DND-41 (cell line): ENCODE measurements at places on chromosomes 3 and 15.

DNA sequence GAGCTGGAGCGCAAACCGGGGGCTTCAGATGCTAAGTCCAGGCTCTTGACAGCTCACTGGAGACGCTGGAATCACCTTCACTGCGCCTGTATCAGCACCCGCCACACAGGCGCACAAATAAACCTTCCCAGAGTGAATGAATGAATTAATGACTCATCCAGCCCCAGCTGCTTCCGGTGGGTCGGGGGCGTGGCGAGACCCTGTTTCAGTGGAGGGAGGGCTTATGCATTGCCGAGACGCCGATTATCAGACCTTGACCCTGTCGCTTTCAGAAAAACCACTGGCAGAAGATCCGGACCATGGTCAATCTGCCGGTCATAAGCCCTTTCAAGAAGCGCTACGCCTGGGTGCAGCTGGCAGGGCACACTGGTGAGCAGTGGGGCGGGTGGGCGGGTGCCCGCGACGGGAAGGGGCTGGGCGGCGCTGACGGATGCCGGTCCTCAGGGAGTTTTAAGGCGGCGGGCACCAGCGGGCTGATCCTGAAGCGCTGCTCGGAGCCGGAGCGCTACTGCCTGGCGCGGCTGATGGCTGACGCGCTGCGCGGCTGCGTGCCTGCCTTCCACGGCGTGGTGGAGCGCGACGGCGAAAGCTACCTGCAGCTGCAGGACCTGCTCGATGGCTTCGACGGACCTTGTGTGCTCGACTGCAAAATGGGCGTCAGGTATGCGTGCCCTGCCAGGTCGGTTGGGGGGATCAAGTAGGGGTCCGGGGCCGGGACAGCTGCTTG is 7.7 kb downstream of the ITPKA start:
- no peak for DNase-seq

DNA sequence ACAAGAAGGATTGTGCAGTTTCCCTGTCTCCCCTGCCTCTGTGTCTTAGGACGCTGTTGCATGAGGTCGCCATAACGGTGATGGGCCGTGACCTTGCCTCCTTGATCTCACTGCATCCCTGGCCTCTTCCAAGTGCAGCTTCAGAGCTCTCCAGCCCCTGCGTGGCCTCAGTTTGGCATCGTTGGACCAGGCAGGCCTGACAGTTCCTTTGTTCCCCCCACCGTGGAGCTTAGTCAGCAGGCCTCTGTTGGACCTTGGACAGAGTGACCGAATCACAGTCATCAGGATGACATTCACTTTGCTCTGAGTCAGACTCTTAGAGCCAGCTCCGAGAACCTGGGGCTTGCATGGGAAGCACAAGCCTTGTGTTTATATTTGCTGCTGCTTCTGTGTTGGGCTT is 139.4 kb downstream of the OPA1 start:
- DNase-seq = no peak

DNA sequence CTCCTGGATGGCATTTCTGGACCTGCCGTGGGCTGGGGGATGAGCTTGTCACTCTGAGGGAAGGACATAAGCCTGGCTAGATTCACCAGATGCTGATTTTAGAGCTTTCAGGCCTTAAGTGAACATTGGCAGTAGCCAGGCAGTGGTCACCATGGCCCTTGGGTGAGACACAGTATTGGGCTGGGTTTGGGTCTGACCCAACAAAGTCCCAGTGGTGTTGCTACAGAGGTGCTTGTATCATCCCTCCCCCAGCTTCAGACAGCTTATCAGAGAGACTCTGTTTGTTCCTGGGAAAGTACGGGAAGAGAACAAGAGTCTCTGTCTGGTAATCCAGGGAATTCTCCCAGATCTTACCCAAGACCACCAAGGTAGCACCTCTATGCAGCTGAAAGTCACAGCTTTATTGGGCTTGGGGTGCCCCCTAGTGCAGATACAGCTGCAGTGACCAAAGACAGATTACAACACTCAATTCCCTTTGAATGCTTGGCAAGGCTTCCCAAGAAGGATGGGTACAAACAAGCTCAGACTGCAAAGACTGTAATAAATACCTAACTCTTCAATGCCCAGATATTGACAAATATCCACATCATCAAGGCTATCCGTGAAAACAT is 9.8 kb upstream of the RUVBL1 start:
- DNase-seq = peak; percentile 56

- DNase-seq = no peak
Measured at GRCh38 chr3:188697127-188697526, 474.6 kb upstream of the TPRG1 start.

DNA sequence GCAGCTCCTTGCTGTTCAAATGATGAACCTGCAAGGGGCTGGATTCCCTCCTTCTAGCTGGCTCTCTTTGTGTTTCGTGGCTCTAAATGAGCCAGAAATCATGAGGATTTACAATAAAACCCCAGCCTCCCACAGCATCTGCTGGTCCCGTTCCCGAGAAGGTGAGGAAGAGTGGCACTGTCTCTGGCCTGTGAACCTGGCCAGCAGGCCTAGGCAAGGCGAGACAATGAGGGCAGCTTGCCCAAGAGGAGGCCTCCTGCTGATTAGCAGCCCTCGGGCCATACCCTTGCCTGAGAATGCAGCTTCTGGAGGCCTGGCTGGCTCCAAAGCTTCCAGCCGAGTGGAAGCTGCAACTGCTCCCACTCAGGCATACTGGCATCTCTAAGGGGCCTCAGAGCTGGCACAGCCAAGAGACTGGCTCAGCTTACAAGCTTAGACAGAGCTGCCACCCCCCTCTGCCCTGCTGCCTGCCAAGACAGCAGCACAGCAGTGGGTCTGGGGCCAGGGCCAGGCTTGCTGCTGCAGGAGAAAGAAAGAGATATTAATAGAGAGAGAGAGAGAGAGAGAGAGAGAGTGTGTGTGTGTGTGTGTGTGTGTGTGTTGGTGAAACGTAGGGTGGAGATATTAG is 76.5 kb downstream of the HMG20A start:
- no peak for DNase-seq

DNA sequence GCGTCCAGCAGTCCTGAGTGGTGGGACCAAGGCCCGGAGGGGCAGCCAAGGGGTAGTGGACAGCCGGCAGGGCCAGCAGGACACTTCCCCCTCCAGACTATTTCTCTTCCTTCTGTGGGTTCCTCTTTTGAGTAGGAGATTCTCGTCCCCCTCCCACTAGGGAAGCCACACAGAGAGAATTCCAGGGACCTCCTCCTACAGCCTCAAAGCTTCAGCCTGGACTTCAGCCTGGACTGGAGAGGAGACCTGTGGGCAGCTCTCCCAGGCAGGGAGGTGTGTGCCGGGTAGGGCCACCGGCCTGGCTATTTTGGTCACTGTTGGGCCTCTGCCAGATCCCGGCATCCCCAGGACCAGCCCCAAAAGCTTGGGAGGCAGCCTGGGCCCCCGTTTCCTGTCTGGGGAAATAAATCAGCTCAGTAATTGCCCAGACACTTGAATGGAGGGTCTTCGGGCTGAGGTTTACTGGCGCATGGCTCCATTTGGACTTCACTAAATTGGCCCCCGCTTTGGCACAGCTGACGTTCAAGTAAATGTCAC is 1.3 kb downstream of the SLC6A6 start:
- no peak for DNase-seq

DNA sequence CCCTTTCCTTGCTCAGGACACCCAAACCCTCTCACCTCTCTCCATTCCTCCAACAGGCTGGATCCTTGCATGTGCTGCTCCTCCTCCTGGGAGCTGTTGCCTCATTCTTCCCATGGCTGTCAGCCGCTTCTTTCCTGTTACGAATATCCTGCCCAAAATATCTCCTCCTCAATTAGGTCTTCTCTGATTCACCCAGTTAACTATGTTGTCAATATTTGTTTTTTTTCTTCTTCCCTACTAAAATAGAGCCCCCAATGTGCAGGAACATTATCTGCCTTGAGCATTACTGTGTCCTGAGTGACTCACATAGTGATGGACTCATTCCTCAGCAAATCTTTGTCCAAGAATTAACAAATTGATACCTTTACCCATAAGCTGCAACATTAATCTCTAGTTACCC is 357.2 kb downstream of the CLSTN2 start:
- DNase-seq = no peak

GRCh38 chr3:172753125-172753524 is 2.6 kb downstream of the ECT2 start:
- DNase-seq = no peak

GRCh38 chr3:169771497-169772304 is 1.5 kb upstream of the MYNN start:
- DNase-seq = peak; percentile 77

DNA sequence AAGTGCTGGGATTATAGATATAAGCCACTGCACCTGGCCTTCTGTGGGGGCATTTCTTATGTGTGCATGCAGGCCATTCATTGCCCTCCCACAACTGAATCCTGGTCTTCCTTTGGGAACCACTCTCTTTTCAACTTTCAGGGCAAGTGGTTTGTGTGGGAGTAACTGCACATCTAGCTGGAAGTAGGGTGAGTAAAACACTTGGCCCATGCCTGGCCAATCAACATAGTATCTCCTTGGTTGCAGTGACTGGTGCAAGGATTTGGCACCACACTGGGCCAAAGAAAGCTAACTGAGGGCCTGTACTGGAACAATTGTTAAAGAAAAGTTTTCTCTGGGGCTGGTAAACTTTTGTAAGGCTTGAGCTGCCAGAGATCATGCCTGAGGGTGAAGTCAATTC is 189.2 kb upstream of the FEZF2 start:
- no peak for DNase-seq

DNA sequence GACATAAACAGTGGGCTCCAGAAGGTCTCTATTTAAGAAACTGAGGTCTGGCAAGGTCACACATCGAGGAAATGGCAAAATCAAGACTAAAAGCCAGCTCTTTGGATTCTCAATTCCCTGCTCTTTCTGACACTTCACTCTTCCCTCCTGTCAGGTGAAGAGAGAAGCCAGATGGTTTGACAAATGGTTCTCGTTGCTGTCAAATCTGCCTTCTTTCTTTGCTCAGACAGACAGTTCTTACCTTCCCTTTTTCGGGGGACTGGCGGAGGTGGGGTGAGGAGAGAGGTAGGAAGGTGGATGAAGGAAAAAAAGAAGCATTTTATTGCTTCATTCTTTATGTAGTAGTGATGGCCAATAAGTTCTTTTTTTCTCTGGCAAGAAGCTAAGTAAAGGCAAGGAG is 133.4 kb downstream of the LPP start:
- DNase-seq = no peak

DNA sequence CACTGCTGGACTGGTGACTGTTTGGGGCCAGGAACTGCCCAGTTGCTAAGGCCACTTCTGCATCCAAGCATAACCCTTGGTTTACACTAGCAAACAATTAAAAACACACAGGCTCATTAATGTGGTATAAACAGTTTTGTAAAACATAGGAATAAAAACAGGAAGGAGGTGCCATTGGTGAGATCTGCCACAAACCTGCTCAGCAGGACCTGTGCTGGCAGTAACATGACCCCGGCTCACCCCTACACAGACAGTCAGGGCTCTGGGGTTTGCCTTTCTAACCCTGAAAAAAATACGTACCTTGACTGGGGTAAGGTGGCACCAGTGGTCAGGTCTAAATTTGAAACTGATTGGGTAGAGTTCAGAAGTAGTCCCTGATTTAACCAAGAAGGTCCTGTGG is 76.2 kb downstream of the ATP1B3 start:
- DNase-seq = no peak

- no peak for DNase-seq
Measured at GRCh38 chr3:9965200-9965875, 13.1 kb upstream of the PRRT3 start.
